ENCODE measurements at places on chromosomes 11 and 22. TPM values are rescaled to one million over a fixed set of nuclear protein-coding genes. Genes with fewer than 3 reads are reported as not detected.

DNA sequence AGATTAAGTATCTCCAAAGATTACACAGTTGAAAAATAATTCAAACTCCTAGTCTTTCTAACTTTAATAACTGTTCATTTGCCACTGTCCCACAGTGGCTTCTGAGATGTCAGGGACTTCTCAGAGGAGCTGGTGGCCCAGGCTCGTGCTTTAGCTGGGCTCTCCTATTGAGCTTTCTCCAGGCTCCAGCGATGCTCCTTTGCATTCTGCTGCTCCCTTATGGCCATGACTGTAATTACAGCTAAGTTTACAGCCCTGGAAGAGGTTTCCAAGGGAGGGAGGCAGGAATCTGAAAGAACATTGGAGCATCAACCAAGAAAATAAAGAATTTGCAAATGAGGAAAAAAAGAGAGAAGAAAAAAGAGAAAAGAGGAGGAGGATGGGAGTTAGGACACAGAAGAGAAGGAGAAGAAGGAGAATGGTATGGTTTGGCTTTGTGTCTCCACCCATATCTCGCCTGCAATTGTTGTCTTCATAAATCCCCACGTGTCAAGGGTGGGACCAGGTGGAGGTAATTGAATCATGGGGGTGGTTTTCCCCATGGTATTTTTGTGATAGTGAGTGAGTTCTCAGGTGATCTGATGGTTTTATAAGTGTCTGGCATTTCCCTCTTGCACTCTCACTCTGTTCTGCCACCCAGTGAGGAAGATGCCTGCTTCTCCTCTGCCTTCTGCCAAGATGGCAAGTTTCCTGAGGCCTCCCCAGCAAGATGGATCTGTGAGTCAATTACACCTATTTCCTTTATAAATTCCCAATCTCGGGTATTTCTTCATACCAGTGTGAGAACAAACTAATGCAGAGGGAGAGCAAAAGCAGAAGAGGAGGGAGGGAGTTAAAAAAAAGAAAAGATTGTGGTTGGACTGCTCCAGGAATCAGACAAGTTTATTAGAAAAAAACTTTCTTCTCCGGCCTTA is 857.0 kb downstream of the KCNA4 start:
- DNase-seq, result peak; percentile 41

- no peak for DNase-seq
Measured at GRCh38 chr11:134847083-134847715, 435.2 kb upstream of the B3GAT1 start.

DNA sequence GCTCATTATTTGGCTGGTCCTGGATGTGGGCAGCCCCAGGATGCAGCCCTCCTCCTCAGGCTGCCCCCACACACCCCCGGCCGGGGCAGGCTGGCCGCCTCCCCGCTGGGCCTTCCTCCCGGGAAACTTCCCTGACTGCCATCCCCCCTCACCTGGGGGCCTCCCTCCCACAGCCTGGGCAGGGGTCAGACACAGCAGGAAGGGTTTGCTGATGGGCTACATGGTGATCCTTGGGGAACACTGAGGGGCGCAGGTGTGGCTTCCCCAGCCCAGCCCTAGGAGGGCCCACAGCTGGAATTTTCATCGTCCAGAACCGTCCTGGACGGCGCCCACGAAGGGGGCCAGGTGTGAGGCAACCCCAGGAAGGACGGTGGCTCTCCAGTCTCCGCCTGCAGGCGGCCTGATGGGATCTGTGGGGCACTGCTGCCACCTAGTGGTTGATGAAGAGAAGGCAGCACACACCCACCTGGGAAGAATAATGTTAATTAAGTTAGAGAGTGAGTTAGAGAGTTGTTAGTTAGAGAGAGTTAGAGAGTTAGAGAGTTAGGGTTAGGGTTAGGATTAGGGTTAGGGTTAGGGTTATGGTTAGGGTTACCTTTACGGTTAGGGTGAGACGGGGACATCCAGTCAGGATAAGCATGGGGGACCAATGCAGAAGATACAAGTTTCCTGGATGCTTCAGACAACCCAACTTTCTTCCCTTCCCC is 75.9 kb upstream of the PRR5 start:
- no peak for DNase-seq

GRCh38 chr11:26936109-26936508 is 57.8 kb upstream of the FIBIN start:
- no peak for DNase-seq

- no peak for DNase-seq
Measured at GRCh38 chr11:13705710-13706109, 37.2 kb downstream of the FAR1 start.

GRCh38 chr11:68763926-68764657 is 12.8 kb upstream of the TESMIN start:
- DNase-seq, result no peak

DNA sequence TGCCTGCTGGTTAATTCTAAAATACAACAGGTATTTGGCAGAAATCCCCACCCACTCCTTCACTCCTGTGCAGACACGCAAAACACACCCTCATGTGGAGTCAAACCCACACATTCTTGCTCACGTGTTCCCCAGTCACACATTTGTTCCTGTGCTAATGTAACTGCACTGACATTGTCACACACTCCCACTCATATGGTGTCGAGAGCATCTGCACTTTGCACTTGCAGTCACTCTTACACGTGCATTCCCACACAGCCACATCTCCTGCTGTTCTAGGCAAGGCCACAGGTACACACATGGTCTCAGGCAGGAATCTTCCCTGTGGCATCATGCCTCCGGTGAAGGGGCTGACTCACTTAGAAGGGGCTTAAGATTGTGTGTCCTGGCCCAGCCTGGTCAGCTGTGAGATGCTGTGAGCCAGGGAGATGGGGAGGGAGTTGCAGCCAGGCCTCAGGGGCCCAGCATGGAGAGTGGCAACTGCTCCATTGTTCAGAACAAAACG is 395.0 kb downstream of the TENM4 start:
- no peak for DNase-seq

DNA sequence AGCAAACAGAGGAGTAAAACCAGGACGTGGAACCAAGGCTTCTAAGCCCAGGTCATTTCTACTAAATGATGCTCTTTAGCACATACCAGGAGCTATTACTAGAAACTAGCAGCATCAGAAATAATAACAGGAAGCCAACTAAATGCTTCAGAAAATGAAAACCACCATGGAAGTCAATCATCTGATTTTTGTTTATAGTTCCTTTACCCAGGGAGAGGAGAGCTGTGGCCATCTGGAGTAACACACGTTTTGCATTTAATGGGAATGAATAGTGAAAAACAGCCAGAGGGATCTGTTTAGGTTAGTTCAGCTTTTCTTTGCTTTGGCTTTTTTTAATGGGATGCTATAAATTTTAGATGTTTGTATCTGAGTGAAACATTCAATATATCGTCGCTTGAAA is 250.7 kb upstream of the ARHGAP20 start:
- no peak for DNase-seq

- DNase-seq, result no peak
Measured at GRCh38 chr22:44118645-44119315, 61.9 kb upstream of the PARVG start.

DNA sequence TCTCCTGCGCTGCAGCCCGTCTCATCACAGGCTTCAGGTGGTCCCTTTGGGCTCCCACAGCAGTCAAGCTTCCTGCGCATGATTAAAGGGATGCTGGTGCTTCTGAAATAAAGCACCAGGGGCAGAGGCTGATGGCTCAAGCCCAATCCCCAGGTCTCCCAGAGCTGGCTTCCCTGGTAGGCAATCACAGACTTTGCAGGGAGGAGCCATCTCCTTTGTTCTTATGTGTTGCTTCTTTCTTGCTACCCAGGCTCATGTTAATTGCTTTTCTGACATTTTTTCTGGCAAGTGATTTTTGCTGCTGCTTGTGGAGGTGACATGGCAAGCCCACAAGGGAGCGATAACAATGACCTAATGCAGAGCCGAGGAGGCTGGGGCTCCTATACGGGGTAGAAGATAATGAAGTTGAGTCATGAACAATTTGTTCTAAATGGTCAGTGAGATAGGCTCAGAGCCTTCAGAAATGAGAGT is 25.2 kb upstream of the PLET1 start:
- no peak for DNase-seq

- DNase-seq, result no peak
Measured at GRCh38 chr11:67504950-67505581, at the start of gene PITPNM1. Gene PITPNM1, minus strand, starts transcription at chr11:67505363. Its CDS starts 1,183 bp downstream, at chr11:67504180.

DNA sequence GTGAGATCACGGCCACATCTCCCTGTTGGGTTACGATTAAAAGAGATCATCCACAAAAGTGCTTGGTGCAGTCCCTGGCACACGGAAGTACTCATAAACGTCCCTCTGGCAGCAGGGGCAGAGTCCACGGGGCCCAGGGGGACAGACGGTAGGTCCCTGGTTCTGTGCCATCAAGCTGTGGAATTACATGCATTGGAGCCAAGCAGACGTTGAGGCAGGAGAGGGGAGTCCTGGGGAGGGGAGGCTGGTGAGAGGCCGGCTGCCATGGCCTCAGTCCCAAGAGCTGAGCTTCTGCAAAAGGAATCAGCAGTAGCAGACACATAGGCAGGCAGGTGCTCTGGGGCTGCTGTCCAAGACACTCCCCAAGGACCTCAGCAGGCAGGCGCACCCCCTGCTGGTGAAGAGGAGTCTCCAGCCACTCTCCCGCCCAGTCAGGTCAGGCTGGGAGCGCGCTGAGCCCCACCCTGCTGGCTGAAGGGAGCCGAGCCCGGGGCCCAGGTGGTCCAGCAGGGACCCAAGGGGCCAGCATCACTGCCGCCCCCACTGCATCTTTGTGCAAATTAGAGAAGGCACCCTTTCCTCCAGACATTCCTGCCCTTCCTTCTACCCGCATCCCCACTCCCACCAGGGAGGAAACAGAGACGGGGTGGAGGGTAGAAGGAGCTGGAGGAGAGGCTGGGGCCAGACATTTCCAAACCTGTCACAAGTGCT is 7.6 kb upstream of the KCTD17 start:
- DNase-seq, result no peak

- DNase-seq, result no peak
Measured at GRCh38 chr11:95248666-95249467, 17.9 kb upstream of the SESN3 start.

DNA sequence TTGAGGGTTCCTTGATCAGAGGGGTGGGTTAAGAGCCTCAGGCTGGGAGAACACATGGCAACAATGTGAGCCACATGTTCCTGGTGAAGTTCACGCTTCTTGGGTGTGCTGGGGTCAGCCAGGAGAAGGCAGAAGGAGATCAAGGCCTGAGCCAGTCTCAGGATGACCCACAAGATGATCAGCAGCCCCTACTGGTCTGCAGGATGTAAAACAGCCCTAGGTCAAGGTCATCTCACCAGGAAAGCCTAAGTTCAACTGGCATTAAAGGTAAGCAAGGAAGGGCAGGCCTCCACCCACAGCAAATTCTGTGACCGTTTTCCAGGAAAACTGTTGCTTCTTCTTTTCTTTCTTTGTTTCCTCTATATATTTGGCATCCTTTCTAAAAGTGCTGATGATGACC is 156.7 kb upstream of the KIRREL3 start:
- DNase-seq, result no peak

DNA sequence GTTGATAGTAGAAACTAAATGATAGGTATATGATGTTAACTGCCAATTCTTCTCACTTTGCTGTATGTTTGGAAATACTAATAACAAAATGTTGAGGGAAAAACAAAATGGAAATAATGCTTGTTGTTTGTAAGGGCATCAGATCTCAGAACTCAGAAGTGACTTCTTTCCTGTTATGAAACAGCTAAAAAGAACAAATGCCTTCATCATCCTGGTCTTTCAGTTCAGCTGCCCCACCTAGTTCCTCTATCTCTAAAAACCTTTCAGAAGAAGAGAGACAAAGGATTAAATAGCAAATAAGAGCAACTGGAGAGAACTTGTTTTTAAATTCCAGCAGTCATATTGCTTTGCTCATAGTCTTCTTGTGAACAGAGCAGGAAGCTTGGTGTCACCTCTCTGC is 345.3 kb upstream of the NCAM1 start:
- DNase-seq, result no peak

GRCh38 chr11:79419120-79419519 is 21.7 kb downstream of the TENM4 start:
- DNase-seq, result no peak

- DNase-seq, result no peak
Measured at GRCh38 chr11:78398715-78399114, 18.9 kb downstream of the GAB2 start.

GRCh38 chr11:124938970-124939369 is 3.1 kb upstream of the HEPACAM start:
- no peak for DNase-seq

GRCh38 chr11:13535819-13536218 is 40.0 kb upstream of the PTH start:
- no peak for DNase-seq

DNA sequence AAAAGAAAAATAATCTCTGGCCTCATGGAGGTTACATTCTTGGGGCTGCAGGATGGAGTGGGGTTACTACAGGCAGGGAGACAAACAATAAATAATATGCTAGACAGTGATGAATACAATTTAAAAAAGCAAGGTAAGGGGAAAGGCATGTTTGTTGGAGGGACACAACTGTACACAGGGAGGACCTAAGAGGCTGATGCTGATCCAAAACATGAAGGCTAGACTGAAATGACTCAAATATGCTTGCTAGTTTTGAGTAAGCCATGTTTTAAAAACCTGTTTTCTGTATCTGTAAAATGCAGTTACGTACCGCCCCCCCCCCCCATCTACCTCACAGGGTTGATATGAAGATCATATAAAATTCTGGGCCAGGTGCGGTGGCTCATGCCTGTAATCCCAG is 44.0 kb downstream of the EIF4ENIF1 start:
- no peak for DNase-seq

DNA sequence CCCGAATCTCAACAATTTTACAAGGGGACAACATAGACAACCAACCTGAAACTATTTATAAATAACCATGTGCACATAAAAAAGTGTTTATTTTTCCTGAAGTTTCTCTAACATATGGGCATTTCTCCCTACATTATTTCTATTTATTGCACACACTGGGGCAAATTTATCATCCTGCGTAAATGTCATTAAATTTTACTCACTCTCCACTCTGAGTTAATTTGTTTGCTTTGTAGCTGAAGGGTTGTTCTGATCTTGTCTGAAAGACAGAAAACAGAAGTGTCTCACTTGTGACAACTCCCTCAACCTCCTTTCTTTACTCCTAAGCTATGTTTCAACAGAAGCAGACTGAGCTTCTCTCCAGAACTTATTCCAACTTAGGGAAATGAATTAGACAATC is 194.2 kb downstream of the HIPK3 start:
- DNase-seq, result no peak

The DKK3 gene
- polyA plus RNA-seq, result 82.2 TPM

The CARD10 gene
- polyA plus RNA-seq, result 27.6 TPM

The TSPAN32 gene
- 2.1 TPM for polyA plus RNA-seq

The TIGD3 gene
- 0.82 TPM for polyA plus RNA-seq

The OR5B21 gene
- not detected for polyA plus RNA-seq

The CTTN gene
- 128 TPM for polyA plus RNA-seq

The F2 gene
- 0.11 TPM for polyA plus RNA-seq

The CBLIF gene
- polyA plus RNA-seq, result not detected
